ENCODE measurements at places on chromosomes 1 and 21. TPM values are rescaled to one million over a fixed set of nuclear protein-coding genes. Genes with fewer than 3 reads are reported as not detected.

Gene F5
- total RNA-seq, result 1.6 TPM

Gene SPRR2G
- not detected for total RNA-seq

Gene XCL2
- 2.0 TPM for total RNA-seq

Gene C1orf56
- total RNA-seq, result 3.9 TPM

Gene VASH2
- total RNA-seq, result 1.9 TPM

Gene MEX3A
- 0.52 TPM for total RNA-seq

Gene CRYBG2
- 6.9 TPM for total RNA-seq

Gene OR2M7
- not detected for total RNA-seq

Gene ZBTB37
- 14.7 TPM for total RNA-seq

Gene MYOM3
- 0.69 TPM for total RNA-seq

Gene SEMA6C
- total RNA-seq, result 6.7 TPM

Gene S100A1
- total RNA-seq, result not detected

DNA sequence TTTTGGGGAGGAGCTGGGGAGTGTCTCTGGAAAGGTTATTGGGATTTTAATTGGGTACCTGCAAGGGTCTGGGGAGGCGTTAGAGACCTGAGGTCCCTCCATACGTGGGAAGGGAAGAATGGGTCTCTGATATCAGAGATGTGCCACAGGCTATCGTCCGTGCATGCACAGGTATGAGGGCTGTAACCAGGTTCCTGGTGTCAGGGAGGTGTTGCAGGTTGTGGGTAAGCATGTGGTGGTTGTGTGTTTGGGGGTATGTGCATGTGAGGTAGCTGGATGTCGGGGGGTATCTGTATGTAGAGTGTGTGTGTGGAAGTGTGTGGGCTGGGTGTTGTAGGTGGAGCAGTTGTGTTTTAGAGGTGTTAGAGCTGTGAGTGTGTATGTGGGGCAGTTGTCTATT, 8.3 kb downstream of the AHDC1 start:
- DNase-seq, result no peak

DNA sequence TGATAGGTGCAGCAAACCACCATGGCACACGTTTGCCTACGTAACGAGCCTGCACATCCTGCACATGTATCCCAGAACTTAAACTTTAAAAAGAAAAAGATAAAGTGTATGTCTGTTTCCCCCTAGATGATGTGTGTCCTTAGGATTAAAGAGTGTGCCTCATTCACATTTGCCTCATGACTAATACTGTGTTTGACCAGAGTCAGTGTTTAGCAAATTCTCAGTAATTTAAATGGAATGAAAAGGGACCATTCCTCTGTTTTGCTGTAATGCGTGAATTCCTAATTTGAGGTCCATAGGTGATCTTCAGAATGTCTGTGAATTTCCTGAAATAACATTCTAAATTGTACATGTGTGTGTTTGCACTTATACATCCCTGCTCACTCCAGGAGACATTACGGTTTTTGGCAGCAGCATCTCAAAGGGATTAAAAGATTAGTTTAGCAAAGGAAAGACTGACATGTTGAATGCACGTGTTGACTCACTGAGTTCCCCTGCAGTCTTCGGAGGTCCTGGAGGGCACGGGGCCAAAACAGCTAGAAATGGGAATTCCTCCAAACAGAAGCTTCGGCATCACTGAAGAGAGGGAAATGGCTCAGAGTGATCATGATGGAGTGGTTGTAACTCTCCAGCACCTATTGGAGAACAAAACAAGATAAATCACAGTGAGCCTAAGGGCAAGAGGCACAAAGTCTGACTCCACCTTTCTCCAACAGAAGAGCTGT, 19.1 kb upstream of the SLC35F3 start:
- DNase-seq, result no peak

DNA sequence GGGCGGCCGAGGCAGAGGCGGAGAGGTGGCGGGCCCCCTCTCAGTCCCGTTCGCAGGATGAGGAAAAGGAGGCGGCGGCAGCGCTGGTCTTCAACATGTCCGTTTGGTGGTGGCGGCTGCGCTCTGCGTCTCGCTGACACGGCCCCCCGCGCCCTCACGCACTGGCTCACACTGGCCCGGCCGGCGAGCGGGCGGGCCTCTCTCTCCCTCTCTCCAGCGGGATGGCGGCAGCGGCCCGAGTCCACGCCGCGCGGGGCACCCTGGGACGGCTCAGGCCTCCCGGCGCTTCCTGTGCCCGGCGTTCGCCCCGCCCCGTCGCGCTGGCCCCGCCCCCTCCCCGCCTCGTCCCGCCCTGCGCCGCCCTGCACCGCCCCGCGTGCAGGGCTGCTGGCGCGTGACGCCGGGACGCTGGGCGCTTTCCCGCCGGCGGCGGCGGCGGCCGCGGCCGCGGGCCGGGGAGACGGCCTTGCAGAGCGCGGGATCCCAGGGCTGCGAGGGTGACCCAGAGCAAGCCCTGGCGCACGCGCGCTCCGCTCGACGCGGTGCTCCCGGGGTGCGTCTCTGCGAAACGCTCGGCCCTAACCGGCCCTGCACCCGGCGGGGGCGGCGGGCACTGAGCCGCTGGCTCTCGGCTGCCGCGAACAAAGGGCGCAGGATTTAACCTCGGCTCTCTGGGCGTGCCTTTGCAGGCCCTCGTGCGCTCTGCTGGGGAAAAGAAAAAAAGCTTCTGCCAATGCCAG, at the start of gene SCAF4:
TSS of gene SCAF4 (minus strand) at position 262 of the 740 bp plus-strand sequence. CDS start 426 bp downstream, outside the sequence.
- peak; percentile 96 for DNase-seq

- DNase-seq, result no peak
Observed at GRCh38 chr1:25703671-25704266, 87.2 kb downstream of the MAN1C1 start.

- DNase-seq, result no peak
Observed at GRCh38 chr1:225453797-225454648, 26.2 kb upstream of the LBR start.

DNA sequence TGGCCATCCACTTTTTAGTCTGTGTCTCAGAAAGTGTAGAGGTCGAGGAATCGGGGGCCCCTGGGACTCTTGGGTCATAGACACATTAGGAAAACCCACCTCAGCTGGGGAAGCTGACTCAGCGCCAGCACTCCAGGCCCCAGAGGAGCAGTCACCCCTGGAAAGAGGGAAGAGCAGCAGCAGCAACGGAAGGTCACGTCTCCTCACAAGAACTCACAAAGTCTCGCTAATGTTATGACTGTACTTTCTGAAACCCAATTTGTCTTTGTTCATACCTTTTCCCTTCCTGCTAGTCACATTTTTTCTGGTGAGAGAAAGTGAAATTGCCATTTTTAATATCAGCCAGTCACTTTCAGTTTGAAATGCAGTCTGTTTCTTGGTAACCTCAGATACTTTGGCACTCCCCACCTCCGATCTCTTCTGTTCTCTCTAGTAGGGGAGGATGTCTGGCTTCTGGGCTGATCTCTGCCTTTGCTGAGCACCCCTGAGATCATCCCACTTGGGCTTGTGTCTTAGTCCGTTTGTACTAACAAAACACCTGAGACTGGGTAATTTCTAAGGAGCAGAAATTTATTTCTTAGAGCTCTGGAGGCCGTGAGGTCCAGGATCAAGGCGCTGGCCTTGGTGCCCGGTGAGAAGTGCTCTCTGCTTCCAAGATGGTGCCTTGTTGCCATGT, 6.0 kb upstream of the NLRP3 start:
- DNase-seq, result no peak

GRCh38 chr1:20380616-20381035, 90.0 kb downstream of the VWA5B1 start:
- no peak for DNase-seq

GRCh38 chr1:90926971-90927370, 94.9 kb downstream of the ZNF644 start:
- DNase-seq, result no peak

GRCh38 chr21:31299291-31300147, 44.5 kb downstream of the TIAM1 start:
- DNase-seq, result no peak

DNA sequence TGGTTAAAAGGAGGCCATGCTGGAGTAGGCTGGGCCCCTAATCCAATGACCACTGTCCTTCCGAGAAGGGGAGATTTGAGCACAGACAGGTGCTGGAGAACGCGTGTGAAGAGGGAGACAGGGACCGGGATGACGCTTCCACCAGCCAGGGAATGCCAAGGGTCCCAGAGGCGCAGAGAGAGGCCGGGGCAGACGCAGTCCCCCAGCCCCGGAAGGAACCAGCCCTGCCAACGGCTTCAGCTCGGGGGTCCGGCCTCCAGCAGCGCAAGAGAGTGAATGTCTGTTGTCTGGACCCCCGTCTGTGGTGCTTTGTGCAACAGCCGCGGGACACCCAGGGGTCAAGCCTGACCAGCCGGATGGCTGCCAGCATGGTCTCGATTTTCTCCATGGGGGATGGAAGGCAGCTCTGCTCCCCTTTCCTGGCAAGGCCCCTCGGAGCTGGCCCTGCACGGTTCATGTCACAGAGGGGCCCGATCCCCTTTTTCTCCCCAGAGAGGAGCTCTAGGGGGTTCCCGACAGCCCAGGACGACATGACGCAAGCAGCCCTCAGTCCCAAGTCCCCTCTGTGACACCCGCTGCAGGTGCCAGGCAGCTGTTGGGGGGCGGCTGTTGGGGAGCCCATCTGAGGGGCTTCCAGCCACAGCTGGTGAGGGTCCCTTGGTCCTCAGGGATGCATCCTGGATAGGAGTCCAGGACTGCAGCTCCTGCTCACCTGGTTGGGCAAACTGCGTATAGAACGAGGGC, 73.5 kb downstream of the SIK1 start:
- DNase-seq, result no peak

- no peak for DNase-seq
Observed at GRCh38 chr1:3101124-3101939, 32.3 kb downstream of the PRDM16 start.

GRCh38 chr1:101187297-101187696, 49.5 kb upstream of the S1PR1 start:
- DNase-seq, result no peak

- DNase-seq, result no peak
Observed at GRCh38 chr1:205769641-205770365, 5.5 kb downstream of the RAB29 start.

DNA sequence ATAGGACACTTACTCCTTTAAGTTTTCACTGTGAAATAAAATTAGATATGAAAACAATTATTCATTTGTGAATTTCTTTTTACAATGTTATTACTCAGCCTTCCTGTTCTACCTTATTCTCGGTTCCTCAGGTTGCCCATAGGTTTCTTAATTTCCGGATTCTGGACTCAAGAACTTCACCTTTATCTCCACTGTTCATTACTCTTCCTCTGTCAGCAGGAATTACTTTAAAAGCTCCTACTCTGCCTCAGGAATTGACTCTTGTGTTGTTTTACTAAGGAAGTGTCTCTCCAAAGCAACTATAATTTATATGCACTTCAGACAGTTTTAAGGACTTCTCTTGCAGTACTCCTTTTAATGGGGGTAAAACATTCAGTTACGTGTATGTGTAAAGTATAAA, 123.8 kb downstream of the OSBPL9 start:
- DNase-seq, result no peak

GRCh38 chr1:204921855-204922516, 51.3 kb downstream of the NFASC start:
- no peak for DNase-seq

GRCh38 chr1:4573526-4573925, 80.9 kb upstream of the AJAP1 start:
- DNase-seq, result no peak

DNA sequence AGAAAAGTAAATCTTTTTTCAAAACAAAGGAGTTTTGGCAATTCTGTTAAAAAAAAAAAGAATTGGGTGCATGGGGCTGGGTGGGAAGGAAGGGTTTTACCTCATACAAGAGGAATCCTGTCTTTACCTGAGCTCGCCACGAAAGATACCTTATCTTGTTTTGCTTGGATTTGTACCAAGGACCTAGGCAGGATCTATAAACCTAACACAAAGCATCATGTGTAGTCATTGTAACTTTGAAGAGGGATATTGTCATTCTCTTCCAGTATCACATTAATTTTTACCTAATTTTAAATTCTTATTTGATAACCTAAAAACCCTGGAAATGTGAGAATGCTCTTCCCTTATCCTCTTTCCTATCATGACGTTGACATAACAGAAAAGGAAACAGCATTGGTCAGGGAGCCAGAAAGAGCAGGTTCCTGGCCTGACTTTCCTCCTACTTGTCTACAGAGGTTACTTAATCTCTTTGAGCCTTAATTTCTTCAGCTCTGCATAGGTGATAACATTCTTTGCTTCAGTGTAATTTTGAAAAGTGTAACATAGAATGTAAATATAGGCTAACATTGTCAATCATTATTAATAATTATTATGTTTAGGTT, 4.0 kb upstream of the LAMC1 start:
- DNase-seq, result no peak

- DNase-seq, result no peak
Observed at GRCh38 chr1:152774875-152775274, at the start of gene LCE1F. Gene LCE1F (plus strand): TSS chr1:152775140. CDS start chr1:152776372, 1,232 bp downstream.

- peak; percentile 91 for DNase-seq
Observed at GRCh38 chr1:23809751-23810171, 9.2 kb upstream of the GALE start.

- DNase-seq, result no peak
Observed at GRCh38 chr1:215421744-215422143, 145.4 kb upstream of the KCTD3 start.

DNA sequence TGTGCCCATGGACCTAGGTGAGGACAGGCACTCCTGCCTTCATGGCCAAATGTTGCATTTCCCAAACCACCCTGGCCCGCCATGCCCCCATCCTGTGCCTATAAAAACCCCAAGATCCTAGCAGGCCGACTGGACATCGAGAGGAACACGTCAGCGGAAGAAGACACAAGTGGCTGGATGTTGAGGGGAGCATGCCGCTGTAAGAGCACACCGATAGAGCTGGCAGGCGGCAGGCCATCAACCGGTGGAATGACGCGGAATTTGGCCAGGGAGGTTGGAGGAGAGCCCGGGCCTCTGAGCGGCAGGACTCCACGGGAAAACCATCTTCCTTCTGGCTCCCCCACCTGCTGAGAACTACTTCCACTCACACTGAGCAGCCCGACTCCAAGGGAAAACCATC, 361.1 kb upstream of the TMPRSS15 start:
- no peak for DNase-seq

DNA sequence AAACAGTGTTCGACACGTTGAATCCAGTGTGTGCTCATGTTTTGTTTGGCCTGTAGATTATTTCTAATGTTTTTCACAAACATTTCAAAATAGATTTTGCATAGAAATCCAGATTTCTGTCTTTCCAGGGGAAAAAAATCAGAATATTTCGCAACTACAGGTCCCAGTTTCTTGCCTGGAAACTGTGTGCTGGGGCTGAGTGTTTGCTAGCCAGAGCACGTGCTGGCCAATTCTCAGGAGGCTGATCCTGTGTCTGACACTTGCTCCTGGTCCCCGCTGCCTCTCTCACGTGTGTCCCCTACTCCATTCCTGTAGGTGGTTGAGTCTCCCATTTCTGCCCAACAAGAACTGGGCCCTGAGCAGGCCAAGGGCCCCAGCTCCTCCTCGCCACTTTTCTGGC, 2.4 kb downstream of the MAB21L3 start:
- no peak for DNase-seq

GRCh38 chr1:11691302-11691914, at the start of gene DRAXIN:
Gene DRAXIN (plus strand): TSS chr1:11691710. CDS start chr1:11706259, 14,549 bp downstream.
- no peak for DNase-seq

GRCh38 chr21:28423521-28424190, 569.0 kb downstream of the LTN1 start:
- no peak for DNase-seq

DNA sequence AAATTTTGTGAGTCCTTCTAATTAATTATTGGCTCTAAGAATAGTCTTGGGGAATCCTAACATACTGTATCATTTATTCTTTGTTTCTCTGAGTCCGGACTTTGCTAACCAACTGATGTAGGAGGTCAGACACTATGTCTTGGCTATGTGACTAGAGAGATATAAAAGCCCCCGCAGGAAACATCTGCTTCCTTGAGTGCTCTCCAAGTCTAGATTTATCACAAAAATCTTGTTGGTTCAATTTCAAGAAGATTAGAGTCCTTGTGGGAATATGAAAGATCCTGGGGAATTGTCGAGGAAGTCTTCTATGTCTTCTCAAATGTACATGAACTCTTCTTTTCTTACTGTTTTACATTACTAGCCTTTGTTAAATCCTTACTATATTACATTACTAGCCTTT, 1712.5 kb downstream of the NCAM2 start:
- DNase-seq, result no peak

All from upper lobe of right lung (tissue), 1 donor.